ENCODE measurements at places on chromosomes 7 and 10.
A peak's percentile ranks its signal among the peaks of the same experiment; 100 is the strongest.

GRCh38 chr7:68432585-68432984 lies 1165.7 kb upstream of the AUTS2 start:
- DNase-seq: no peak

- DNase-seq: no peak
These were observed 47.1 kb downstream of the HIBADH start for GRCh38 chr7:27615420-27616185.

DNA sequence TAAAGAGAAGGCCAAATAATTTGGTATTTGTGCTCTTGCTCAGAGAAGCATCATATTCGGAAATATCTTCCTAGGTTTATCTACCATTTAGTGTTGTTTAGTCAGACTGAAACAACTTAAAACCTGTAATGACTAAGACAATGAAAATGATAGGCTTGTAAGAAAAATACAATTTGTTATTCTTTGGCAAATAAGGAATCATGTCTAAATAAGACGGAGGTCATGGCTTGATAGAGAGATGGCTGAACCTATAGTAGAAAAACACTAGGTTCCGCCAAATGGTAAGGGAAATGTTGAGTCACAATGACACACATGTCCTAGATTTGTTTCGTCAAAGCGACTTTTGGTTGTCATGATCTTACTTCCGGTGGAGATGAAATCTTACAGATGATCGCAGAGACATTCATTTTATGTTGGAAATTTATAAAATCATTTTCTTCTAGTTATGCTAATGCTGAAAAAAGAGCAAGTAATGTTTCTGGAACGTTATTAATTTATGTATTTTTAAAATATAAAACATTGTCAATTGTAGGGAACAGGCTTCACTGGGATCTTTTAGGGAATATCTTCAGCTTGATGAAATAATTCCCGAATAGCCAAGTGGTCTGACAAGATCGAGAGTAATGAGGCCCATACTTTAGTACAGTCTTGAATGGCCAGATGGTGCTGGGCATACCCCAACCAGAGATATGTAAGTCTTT lies 1.0 kb downstream of the SRGN start:
- DNase-seq: no peak

DNA sequence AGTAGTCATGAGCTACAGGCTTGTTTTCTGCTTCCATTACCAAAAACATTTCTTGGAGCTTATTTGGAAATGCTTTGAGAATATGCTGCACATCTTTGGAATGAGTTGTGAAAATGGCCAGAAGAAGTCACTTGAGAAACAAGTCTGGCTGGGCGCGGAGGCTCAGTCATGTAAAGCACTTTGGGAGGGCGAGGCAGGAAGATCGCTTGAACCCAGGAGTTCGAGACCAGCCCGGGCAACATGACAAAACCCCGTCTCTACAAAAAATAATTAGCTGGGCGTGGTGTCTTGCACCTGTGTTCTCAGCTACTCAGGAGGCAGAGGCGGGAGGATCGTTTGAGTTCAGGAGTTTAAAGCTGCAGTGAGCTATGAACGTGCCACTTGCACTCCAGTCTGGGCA lies 882 bp upstream of the CHCHD1 start:
- DNase-seq: no peak

DNA sequence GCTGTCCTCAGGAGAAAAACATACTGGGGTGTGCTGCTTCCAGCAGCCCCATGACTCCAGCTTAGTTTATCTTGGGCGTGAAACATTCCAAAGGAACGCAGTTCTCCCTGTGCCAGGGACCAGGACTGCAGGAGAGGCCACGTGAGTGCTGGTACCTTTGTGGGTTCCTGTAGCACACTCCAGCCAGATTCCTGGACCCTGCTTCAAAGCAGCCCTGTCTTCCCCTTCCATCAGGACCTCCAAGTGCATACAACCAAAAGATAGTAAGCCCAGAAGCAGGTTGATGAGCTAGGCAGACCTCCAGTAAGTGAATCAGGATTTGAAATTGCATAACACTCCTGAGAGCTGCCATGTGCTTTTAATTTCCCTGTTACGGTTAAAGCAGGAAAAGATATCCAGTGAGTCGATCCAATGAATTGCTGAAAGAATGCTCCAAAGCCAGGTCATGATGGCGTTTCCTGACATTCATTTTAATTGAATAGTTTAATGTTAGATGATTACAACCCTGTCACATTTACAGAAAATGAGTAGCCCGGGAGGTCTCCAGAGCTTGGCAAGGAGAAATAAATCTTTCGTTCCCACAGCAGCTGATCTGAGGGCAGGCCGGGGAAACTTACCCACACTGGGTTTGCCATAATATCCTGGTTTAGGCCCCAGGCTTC lies 38.9 kb upstream of the CPXM2 start:
- no peak for DNase-seq

DNA sequence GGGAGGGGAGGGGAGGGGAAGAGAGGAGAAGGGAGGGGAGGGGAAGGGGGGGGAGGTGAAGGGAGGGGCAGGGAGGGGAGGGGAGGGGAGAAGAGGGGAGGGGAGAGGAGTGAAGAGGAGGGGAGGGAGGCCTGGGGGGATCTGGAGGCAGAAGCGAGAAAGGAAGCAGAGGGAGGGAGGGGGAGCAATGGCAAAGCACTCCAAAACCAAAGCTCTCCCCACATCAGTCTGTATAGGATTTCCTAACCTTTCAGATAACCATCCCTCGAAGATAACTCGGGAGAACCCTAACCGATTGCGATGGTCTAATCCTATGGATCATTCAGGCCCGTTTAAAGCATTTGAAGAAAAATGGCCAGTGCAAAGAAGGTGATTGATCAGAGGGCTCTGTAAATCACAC lies 19.0 kb downstream of the EBF3 start:
- no peak for DNase-seq

GRCh38 chr10:61195211-61195610 lies 251.2 kb upstream of the RHOBTB1 start:
- no peak for DNase-seq

- no peak for DNase-seq
These were observed 169.7 kb downstream of the ARHGAP21 start for GRCh38 chr10:24554036-24554435.

DNA sequence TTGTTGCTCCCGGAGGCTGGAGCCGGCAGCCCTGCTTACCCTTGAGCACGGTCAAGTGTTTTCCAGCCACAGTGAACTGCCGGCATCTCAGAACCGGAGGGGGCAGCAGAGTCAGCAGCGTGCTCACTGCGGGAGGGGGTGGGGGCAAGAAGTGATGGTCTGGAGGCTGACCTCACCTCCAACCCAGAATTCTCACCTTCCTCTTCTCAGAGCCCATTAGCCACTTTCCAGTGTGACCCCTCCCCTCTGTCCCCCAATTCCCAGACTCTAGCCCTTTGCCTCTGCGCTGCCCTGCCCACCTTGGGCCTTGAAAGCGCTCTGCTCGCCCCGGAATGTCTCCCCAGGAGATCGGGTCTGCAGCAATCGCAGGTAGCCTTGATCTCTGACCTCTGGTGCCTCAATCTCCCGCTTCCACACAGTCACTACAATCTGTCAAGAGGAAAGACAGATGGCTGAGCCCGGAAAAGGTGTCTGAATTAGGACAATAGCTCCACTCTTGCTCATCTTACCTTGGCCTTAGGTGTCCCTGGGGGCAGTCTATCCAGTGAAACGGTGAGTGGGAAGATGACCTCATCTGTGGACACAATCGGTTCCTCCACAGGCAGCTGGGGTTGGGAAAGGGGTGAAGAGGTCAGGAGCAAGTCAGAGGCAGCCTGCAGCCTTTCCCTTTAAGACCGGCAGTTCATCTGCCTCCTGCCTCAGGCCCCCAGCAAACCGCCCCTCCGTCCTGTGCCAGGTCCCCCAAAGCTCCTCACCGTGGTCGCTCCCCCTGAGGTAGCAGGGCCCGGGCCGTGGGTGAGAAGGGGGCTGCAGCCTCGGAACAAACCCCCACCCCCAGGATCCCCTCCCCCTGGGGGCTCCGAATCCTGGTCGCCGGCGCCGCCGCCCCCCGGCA lies 942 bp downstream of the TRAPPC14 start:
- no peak for DNase-seq

DNA sequence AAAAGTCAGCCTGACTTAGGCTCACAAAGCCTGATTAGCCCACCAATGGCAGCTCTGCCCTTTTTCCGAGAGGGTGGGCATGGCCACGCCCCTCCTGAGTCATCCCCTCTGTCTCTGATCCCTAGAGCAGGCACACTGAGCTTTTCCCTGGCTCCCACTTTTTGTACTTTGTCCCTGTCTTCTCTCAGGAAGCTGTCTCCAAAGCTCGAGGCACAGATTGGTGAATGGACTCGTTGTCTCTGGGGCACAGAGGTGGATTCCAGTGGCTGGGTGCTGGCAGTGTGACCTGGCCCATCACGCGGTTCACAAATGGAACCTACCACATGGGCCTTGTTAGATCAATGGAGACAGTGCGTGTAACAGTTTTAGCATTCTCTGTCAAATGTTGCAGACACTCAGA lies 313.5 kb downstream of the WDR37 start:
- no peak for DNase-seq

GRCh38 chr10:64044098-64044497 lies 522.9 kb downstream of the REEP3 start:
- DNase-seq: no peak

DNA sequence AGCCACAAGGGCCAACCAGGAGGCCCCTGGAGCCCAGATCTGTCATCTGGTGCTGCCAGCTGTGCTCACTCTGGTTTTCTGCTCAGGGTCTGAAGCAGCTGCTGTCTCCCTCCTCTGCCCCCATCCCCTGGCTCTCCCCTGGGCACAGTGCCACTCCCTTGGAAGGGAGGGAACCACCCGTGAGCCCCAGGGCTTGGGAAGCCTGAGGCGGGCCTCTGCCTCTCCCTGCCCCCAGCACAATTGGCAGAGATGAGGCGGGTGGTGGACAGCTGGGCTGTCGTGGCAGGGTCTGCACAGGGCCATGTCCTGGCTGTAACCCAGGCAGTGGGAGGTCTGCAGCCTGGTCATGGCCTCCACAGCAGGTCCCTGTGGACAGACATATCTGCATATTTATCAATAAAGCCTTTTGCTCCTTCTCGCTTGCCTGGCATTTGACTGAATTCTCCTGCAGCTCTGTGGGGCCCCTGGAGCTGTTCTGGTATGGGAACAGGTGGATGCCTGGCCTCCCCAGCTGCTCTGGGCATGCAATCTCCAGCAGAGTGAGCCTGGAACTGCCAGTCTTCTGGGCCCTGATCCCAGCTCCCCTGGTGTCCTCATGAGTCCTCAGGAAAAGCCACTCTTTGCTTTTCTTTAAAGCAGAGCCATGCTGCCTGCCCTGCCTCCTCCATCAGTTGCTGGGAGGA lies 1.6 kb upstream of the ANKRD2 start:
- DNase-seq: no peak

- no peak for DNase-seq
These were observed 130.1 kb downstream of the RGS10 start for GRCh38 chr10:119412244-119413092.

DNA sequence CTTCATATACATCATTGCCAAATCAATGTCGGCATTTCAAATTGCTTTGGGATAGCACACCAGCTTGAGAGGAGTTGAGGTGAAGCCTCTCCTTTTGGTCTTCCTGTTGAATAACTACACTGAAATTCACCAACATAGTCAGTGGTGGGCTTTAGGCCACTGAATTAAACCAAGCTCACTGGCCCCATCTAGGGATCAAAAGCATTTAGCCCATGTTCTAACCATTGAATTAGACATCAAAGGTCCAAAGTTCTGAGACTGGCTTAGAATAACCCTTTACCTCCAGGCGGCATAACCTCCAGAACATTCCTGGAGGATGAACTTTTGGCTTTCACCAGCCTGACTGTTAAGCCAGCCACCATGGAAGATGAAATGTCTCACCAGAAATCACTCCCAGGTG lies 54.6 kb downstream of the BPGM start:
- no peak for DNase-seq

GRCh38 chr7:42699380-42700178 lies 212.3 kb downstream of the C7orf25 start:
- DNase-seq: no peak

DNA sequence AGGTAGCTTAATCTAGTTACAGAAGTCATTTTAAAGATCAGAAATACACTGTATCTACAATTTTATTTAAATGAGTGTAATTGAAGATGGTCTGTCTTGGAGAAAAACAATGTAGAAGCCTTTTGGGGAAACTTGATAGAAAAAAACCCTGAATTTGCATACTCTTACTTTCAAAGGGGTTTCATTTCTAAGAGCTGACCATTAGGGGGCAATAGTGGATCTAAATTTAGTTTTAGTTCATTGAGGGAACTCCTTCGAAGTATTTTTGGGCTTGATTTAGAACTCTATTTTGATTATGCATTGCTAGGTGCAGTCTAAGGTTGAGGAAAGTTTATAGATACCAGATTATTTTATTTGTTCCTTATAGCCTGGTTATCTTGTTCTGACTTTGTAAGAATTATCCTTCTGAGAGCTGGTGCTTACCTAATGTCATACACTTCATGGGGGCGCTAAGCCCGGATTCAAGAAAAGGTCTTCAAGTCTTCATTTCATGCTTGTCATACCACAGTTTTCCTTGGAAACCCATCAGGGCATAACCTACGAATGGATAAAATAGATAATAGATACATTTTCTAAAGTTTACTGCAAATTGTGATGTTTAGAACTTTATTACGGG lies 69.1 kb upstream of the MXI1 start:
- DNase-seq: peak; percentile 58

DNA sequence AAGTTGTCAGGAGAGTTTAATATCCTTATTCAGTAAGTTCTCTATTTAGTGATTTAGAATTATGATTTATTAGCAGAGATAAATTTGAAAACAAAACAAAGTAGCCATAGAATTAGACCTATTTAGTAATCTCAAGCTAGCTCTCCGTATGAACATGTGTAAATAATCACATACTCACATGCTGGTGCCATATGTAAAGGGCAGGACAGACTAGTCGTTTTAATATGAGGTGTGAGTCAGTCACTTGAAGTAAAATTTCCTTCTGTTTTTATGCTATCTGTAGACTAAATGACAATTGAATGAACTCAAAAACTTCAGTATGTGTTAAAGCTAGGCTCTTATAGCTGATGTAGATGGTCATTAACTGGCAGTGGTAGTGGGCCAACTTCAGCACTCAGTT lies 67.1 kb downstream of the WAC start:
- no peak for DNase-seq

- DNase-seq: no peak
These were observed 340.8 kb upstream of the PODXL start for GRCh38 chr7:131897016-131897789.

- DNase-seq: no peak
These were observed 101.2 kb upstream of the PARD3 start for GRCh38 chr10:34916314-34916713.

- DNase-seq: no peak
These were observed 8.4 kb downstream of the TRIM24 start for GRCh38 chr7:138468244-138469123.

DNA sequence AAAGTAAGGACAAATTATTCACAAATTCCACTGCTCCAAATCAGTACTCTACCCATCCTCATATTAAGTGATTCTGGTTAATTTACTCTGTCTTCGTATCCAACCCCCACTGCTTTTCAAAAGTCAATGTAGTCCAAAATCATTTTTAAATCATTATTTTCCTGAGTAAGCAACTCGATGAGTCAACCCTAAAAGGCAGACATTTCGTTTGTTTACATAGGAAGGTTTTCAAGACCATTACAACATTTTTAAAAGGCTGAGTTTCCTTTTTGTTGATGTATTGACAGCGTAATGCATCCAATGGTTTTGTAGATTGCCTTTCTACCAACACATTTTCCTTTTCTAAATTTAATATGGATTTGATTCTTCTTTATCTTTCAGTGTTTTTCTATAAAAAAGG lies 523.0 kb upstream of the ANKRD30A start:
- no peak for DNase-seq

GRCh38 chr10:60377042-60377352 lies 12.7 kb downstream of the ANK3 start:
- no peak for DNase-seq

Data from NCI-H1436 (cell line).